ENCODE measurements at places on chromosomes 4 and X.

DNA sequence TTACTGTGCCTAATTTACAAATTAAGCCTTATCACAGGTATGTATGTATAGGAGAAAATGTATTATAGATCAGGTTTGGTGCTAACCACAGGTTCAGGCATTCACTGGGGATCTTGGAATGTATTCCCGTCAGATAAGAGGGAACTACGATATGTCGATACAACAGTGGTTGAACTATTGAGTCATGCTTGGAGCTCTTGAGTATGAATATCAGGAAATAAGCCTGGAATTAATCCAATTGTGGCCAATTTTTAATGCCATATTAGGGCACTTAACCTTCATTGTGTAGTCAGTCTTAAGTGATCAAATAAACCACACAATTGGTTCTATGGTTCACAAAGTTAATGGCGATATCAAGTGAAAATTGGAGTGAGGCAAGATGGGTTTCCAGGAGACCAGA, 556.5 kb downstream of the IL1RAPL1 start:
- DNase-seq: no peak

GRCh38 chr4:56475917-56476316, 8.5 kb downstream of the SRP72 start:
- no peak for DNase-seq

DNA sequence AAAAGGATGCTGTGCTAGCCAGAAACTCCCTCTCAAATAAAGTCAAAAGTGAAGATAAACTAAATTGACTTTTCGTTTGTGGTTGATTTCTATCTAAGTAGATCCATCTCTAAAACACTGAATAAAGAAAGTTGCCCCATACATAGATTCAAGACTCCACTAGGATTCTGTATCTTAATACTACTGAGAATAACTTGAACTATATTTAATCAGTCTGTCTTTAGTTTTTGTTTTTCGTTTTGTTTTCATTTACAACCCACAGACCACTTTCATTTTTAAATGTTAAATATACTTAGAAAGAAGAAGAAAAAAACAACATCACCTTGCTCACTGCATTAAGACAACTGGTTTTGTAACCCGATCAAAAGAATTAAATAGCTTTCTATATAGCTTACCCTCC, 655.0 kb downstream of the RPA4 start:
- no peak for DNase-seq

DNA sequence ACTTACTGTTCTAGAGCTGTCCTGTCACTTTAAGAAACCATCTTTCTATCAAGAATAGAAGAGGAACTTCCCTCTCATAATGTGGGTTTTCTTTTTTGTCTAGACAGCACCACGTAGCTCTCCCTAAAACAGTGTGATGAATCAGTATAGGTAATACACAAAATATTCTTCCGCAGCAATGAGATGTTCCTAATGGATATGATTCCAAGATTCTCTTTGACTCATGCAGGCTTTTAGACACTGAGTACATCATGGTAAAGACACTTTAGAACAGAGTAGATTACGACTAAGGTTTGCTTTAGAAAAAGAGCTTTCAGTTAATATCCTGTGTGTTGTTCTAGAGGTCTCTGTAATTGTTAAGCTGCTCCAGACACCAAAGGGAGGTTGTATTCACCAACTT, 69.8 kb downstream of the PTTG2 start:
- DNase-seq: no peak

DNA sequence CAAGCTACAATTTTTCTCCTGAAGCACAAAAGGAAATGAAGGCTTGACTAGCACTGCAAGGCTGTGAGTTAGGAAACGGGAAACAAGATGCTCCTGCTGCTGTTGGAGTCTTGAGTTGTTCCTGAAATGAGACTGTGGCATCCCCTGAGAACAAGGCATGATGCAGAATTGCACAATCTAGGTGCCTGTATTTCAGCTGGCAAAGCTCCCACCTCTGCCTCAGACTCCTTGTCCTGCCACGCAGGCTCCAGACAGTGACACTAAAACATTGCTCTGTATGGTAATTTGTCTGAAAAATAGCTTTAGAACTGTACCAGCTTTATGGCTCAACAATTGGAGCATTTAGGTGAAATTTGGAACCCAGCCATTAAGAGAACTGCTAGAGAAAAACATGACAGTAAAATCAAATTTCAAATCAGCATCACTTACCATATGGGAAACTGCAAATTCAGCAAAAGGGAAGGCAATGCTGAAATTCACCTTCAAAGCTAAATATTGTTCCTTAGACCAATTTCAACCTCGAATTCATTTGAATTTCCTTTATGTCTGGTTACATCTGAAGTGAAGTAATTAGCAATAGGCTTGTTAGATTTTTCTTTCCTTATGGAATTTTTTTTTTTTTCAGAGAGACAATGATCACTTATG, 103.4 kb downstream of the MFAP3L start:
- DNase-seq: no peak

GRCh38 chr4:73868206-73869129, 725 bp upstream of the CXCL1 start:
- DNase-seq: no peak

DNA sequence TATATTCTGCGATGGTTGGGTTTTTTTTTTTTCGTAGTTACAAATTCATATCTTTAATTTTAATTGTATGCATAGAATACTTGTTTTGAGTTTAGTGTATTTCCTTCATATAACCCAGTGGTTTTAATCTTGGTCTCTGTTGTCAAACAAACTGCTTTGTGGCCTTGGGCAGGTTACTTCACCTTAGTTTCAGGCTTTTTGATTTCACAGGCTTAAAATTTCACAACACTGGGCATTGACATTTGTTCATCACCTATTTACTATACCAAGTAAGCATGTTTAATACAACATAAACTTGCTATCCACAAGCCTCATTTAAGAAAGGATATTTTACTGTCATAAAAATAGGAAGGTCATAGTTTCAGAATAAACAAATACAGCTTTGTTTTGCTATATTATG, 14.7 kb downstream of the RAPGEF2 start:
- DNase-seq: no peak

DNA sequence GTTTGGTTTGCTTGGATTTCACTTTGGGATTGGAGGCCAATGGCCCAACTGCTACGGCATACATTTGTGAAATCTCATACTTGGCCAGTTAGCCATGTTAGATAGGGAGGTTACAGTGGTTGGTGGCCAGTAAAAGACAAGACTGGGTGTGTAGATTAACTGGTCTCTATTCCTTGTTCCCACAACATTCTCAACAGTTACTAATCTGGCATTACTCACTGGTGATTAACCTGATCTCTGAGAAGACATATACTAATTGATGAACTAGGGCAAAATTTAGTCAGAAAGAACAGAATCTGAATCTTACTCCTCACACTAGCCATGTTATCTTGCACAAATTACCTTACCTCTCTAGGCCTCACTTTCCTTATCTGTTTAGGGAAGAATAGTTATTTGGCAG, 33.4 kb downstream of the GATB start:
- no peak for DNase-seq

DNA sequence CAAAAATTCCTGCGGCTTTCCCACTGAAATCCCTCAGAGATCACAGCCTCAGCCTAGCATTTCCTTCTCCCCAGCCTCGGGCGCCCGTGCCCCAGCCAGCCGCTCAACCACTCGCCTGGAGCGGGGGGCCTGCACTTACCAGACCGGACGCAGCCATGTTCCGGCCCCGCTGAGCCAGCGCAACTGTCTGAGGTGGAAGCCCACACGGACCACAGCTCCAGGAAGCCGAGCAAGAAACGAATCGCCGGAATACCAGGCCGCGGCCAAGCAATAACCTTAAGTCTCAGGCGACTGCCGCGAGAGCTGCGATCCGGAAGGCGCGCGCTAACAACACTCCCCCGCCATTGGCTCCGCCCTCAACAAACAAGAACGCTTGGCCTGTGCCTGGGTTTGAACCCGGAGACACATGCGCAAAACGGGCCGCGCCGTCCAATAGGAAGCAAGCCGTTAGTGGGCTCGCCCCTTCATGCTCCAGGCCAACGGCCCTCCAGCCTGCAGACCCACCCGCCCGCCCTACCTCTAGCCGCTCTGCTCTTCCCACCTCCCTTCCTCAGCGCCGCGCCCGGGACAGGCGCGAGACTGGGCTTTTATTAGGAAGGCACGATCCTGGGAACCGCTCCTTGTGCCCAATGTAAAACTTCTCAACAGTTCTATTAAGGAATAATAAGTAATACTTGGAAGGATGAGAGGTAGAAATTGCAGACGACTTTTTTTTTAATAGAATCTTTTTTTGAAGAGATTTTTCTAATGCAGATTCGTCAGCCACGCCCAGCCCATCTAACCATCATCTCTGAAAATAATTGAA, at the start of gene CENPC:
Gene CENPC, minus strand, starts transcription at position 305 of the 805 bp plus-strand sequence. Its CDS starts 148 bp downstream, at position 157.
- DNase-seq: peak; percentile 44

- DNase-seq: no peak
Observed at GRCh38 chr4:77073106-77073809, 2.5 kb downstream of the CCNI start.

- no peak for DNase-seq
Observed at GRCh38 chr4:7762376-7763030, 177.2 kb downstream of the AFAP1 start.

DNA sequence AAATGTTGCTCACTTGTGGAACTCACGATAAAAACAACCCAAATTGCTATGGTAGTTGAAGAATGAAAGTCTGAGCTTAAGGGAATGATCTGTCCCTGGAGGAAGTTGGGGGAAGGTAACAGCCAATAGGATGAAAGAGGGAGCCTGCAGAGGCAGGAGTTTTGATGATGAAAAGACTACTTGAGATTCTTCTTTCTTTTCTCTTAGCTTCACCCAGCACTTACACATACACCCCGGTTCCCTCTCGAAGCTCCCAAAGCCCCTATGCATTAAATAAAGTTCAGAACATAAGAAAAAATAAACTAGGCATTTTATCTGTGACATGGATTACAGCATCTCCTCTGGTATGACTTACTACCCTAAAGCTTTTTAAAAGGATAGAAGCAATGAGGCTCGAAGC, 122.9 kb upstream of the GATB start:
- DNase-seq: no peak

DNA sequence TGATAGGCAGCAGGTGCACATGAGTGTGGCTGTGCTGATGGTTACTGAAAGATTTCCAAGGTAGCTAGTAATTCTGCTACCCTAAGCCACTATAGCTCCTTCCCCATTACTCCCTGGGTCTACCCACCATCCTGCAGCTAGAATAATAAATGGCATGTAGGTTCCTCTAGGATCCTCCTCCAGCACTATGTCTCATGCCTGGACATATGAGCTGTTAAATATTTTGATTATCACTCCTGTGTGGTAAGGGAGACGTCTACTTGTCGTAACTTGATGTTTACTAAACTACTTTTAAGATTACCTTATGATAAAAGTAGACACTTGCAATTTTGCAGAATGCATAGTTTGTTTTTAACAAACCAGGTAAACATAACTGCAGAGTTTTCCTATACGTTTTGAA, 35.5 kb downstream of the TET2 start:
- DNase-seq: no peak

DNA sequence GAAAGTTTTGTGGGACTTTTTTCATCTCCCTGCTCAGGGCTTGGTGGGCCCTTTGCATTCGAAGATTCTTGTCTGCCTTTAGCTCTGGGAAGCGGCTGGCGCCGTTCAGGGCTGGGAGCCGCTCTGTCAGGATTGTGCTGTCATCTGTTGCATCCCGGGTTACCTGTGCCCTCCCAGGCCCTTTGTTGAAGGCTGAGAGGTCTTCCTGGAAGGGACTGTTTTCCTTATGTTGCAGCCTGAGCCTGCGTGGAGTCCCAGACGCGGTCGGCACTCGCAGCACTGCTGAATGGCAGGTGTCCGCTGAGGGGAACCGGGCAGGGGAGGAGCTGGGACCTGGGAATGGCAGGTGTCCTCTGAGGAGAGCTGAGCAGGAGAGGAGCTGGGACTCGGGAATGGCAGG, 15.9 kb downstream of the RGS12 start:
- no peak for DNase-seq

DNA sequence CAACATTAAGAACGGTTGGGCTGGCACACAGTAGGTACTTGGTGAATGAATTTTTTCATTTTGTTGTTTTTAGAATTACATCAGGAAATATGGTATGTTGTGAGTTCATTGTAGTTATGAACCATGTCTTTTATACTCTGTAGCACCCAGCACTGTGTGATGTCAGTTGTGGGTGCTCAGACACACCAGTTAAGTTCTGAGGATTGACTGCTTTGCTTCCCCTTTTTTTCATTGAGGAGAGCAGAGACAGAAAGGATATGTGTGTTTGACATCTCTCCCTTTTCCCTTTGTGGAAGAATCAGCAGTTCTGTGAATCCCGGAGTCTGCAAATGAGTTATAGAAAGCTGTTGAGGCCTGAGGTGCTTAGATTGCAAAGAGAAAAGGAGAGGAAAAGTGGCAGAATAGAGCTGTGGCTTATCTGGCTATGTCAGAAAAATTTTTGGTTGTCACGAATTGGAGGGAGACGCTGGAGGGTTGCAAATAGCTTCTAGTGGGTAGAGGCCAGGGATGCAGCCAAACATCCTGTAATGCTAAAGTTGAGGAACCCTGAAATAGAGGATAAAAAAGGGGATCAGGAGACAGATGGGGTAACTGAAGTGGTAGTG, 13.1 kb downstream of the SMAD1 start:
- DNase-seq: no peak

DNA sequence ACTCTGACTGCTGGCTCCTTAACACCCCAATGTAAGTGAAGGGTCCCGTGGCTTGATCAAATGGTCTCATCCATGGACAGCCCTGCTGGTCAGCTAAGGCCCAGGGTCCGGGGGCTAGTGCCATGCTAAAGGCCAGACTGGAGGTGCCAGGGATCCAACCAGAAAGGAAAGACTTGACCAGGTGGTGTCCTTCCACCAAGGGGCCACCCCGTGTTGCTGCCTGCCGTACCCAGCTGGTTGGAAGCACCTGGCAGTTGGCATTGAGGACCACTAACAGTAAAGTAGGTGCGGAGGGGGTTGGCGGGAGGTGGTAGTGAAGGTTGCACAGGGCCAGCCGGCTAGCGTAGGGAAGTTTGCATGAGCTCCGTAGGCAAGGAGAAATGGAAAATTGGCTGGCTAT, 1.7 kb upstream of the IL1RAPL2 start:
- no peak for DNase-seq

- no peak for DNase-seq
Observed at GRCh38 chrX:118536687-118537461, 41.3 kb downstream of the DOCK11 start.

GRCh38 chrX:70402721-70403120, 20.4 kb upstream of the GDPD2 start:
- DNase-seq: no peak

Data from cortex of kidney (tissue), 1 donor.